ENCODE measurements at places on chromosomes 3 and 15.

- no peak for DNase-seq
Measured at GRCh38 chr15:95087253-95087609, 855.9 kb downstream of the MCTP2 start.

DNA sequence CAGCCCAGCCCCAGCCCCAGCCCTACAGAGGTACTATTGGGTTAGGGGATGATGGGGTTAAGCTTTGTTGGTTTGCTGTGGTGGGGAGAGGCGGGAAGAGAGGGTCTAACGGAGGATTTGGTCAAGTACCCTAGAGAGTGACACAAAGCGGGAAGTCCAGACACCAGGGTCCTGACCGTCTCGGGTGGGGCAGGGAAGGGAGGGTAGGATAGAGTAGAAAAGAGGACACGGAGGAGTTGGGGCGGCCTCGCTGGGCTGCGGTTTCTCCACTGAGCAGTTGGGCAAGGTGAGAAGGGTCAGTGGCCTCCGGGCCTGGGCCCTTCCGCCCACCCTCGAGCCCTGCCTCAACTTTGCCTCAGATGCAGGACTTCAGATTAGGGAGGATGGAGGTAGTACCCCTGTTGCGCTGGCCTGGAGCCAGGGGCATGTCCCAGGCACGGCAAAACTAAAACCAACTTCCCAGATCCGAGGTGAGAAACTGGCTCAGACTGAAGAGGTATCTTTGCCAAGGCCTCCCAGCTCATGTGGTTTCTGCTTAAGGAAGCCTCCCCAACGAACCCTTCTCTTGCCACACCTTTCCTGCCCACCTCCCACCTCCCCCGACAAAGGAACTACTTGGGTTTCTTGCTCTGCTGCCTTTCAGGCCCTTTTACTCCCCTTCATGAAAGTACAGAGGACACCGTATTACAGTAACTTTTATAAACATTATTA lies 551 bp downstream of the PML start:
- DNase-seq: no peak

DNA sequence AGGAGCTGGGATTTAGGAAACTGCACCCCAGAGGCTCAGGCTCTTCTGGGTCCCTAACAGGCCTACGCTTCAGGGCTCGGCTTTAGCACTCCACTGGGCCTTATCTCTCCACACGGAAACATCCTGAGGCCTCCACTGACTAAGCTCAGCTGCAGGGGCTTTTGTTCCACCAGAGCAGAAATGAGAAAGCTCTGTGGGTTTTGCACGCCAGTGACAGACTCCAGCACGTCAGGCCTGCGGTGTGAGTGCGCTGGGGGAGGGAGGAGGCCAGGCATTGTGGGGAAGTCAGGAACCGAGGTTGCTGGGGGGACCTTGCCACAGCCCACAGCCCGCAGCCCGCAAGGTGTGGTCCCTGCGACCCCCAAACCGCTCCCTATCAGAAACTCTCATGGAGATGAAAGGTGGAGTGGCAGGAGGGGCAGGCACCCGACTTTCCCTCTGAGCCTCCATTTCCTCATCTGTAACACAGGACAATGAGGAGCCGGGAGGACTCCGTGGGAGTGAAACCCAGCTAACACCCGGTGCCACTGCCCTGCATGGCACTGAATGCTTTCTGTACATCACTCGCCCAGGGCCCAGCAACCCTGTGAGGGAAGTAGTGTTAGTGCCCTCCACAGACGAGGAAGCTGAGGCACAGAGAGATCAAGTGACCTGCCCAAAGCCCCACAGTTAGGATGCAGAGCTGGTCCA lies 106.5 kb downstream of the TPRA1 start:
- no peak for DNase-seq

DNA sequence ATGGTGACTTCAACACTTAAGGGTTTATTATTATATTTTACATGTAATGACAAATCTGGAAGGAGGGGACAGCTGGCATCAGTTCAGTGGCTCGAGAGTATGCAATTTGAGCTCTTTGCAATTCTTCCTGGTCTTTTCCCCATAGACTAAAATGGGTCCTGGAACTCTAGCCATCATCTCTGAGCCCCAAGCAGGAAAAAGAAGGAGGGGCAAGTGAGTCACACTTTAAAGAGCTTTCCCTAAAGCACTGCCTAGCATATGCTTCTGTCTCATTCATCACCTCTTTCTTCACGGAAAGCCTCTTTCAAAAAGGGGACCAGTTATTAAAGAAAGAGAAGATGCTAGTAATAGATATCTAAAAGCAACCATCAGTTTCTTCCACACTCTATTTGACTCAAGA lies 466.3 kb downstream of the ZIC1 start:
- no peak for DNase-seq

DNA sequence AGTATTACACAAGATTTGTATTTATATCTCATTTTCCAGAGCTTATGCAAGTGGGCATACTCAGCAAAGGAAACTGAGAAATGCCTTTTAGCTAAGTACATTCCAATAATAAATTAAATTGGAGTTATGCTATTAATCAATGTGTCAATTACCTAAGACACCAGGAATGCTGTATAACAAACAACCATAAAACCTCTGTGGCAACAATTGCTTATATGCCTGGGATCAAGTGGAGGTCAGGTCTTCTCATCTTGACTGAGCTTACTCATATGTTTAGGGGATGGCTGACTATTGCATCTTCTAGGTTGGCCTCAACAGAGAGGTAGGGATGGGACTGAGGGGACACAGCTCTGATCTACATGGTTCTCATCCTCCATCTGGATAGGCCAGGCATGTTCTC lies 30.7 kb downstream of the CD200R1L start:
- no peak for DNase-seq

DNA sequence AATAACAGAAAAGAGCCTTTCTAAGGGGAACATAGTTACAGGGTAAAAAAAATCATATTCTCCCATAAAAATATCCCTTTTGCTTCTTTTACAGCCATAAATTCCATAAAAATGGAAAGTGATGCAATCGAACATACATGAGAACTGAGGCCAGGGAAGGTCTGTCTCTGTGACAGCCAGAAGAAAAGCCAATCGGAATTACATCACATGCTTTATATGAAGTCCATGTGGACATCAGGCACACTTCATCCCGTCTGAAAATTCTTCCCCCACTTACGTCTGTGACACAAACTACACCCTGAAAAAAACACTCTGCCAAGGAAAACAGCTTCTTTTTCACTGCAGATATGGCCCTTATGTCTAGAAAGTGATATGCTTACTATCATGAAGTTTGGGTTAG lies 323.5 kb downstream of the ERC2 start:
- no peak for DNase-seq

- DNase-seq: no peak
Measured at GRCh38 chr15:76181705-76182107, 121.9 kb downstream of the TMEM266 start.

GRCh38 chr3:8776406-8776805 lies 7.0 kb upstream of the OXTR start:
- DNase-seq: no peak

DNA sequence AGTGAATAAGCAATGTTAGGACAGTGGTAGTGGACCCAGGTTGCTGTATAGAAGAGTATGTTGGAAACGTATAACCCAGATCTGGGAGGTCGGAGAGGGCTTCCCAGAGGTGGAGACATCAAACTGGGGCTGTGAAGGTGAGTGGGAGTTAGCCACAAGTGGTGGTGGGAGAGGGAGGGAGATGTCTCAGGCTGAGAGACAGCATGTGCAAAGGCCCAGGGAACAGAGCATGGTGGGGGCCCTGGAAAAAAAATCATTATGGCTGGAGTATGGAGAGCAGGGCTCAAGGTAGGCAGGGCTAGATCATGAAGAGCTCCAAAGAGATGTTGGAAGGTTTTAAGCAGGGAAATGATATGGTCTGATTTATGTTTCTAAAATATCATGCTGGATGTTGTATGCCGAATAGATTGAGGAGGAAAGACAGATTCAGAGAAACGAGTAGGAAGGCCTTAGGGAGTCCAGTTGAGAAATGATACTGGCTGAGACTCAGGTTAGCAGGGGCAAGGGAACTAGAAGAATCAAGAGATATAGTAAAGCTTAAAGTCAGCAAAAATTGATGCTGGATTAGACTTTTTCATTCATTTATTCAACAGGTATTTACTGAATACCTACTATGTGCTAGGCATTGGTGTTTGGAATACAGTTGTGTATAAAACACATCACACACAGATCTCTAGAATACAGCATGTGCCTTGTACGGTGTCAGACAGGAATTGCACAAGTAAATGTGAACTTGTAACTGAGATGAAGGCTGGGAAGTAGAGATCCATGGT lies 17.0 kb downstream of the ITPR1 start:
- DNase-seq: no peak

DNA sequence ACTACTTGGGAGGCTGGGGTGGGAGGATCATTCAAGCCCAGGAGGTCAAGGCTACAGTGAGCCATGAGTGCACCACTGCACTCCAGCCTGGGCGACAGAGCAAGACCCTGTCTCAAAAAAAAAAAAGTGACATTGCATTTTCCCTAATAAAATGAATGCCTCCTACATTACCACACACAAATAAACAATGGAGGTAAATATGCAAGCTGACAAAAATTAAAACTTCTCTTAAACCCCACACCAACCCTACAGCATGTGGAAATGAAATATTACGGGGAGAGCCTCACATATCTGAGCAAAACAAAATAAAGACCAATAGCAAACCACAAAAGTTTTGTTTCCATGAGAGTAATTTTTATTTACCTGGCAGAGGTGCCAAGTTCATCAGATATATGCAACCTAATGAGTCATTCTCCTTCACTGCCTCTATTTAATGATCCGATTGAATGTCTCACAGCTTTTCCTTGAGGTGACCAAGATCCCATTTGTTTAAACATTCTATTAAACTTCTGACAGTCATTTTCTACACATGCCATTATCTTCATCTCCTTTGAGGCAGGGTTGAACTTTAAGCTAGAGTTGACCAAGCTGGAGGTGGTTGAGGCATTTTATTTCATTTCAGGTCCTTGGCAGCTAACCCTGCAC lies 9.4 kb upstream of the CAV3 start:
- no peak for DNase-seq

DNA sequence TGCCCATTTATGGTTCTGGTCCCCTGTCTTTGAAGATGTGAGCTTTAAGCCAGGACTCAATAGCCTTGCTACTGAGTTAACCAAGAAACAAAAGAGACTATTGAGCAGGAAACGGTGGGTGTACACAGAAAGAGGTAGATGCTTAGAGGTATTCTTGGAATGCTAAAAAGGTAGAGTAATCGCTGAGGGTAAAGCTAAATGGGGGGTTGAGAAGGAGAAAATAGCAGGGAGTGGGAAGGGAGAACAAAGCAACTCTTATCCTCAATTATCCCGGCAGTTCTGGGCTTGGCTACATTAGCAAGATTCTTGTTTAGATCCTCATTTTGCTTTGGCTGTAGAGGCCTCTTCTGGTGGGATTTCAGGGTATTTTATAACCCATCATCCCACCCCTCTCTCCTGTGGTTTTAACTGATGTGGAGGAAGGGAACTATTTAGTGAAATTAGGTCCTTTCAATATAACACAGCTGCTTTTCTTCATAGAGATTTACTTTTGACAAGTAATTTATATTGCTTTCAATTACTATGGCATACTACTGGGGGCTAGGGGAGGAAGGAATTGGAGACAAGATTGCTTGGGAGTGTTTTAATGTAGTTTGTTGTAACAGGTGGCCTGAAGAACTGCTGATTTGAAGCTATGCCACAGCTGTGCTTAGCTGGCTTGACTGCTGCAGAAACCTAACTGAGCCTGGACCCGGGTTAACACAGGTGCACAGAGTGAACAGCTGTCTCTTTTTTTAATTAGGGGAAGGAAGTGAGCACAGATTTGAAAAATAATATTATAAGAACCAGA lies 234.3 kb upstream of the CCDC54 start:
- DNase-seq: no peak

DNA sequence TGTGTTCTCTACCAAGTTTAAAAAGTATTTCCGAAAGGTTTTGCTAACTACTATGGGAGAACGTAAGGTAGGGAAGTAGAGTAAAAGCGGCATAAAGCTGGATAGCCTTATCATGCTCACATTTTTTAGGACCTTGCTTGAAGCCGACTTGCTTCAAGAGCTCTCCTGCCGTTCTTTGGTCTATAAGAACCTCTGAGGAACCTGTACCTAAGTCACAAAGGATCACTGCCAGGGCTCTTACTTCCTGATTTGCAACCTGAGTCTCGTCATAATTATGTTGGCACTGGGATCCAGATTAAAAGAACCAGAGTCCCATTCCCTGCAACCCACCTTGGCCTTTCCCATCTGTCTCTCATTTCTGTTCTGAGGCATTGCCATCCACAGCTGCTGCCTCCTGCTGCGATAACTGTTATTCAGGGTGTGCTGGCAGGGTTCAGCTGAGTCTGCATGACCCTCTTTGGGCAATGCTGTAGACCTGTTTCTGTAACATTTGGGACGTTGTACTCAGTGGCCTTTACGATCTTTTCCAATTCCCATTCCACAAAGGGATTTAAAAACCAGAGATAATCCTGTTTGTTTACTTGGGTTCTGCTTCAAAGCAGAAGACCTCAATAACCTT lies 131.0 kb upstream of the UMPS start:
- DNase-seq: no peak

- DNase-seq: no peak
Measured at GRCh38 chr3:194364652-194365434, 4.7 kb downstream of the LRRC15 start.
